Lower lobe of right lung (tissue), 2 donors: ENCODE measurements at places on chromosomes 7 and 10. TPM values are rescaled to one million over a fixed set of nuclear protein-coding genes. Genes with fewer than 3 reads are reported as not detected.

DNA sequence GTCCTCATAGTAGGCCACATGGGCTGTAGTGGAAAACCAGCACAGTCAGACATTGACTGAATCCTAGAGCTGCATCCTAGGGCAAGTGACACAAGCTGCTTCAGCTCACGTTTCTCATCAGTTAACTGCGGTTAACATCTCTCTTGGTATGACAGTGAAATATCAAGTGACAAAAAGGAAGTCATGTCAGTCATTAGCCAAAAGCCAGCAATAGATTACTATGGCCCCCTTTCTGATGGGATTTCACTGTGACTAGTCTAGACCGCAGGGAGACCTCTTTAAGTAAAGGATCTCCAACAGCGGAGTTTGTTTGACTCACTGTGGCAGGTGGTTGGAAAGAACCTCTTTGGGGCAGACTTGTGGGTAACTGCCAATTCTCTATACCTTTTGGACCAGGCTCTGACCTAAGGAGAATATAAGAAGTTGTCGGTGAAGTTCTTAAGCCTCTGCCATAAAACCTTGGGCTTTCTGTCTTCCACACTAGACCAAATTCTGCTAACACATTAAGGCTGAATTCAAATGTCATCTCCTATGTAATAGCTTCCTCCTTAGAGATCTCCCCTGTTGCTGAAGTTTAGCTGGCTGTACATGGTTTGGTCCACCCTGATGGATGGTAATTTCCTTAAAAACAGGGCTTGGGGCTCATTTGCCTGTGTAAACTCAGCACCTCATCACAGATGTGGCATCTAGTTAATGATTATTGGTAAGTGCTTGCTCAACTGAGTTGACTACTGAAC, 115.3 kb downstream of the SGMS1 start:
- no peaks in the 10 kb centered on the region for H3K36me3 ChIP-seq
- DNase-seq, result no peak
- H3K4me3 ChIP-seq, result no peak overlapping the region

DNA sequence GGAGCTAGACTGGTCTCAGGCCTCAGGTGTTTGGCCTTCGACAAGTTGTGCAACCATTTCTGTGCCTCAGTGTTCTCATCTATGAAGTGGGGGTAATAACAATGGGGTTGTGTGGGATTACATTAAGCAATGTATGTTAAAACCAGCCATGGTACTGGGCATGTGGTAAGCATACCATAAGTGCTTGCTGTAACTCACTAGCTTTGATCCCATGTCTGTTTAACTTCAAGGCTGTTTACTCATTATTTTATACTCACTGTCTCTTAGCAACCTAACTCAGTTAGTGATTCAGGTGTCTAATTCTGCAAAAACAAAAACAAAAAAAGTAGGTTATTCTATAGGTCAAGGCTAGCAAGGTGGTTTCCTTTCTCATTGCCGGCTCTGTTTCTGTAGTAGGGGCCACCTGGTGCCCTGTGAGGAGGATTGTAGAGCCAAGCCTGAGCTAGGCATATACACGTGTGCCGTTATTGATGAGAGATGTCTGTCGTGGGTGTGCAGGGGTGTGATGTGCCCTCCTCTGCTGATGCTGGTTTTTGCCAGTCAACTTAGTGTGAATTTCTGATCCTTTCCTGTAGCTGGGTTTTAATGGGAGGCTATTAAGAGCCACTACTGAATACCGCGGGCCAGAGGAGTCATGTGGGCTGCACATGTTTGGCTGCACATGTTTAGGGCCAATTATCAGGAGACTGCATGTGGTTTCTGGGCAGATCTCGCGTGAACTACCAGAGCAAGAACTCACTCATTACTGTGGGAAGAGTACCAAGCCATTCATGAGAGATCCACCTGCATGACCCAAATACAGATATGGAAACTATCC, 56.2 kb downstream of the EEPD1 start:
- H3K27ac ChIP-seq, result no peak overlapping the region
- no peaks in the 10 kb centered on the region for H3K27me3 ChIP-seq
- no peaks in the 10 kb centered on the region for H3K36me3 ChIP-seq
- no peak for DNase-seq

DNA sequence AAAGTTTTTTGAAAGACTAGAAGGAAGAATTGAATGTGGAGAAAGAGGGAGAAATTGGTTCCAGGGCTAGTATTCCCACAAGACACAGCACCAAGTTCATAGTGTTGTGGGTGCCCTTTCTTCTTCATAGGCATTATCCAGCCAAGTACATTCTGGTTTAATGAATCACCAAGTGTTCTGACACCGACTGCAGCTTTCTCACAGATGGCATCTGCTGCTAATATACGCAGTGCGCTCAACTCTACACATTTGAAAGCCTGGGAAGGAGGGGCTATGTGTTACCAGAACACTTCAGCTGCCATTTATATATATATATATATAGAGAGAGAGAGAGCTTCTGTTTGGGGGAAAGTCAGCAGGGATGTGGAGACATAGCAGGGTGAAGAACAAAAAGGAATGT, 1168.4 kb downstream of the GATA3 start:
- H3K4me1 ChIP-seq, result no peaks in the 10 kb centered on the region
- DNase-seq, result no peak
- H3K27me3 ChIP-seq, result peaks cover 3% of the 10 kb centered on the region
- no peaks in the 10 kb centered on the region for H3K36me3 ChIP-seq
- H3K27ac ChIP-seq, result no peak overlapping the region

GRCh38 chr7:115293628-115294240, 371.8 kb downstream of the MDFIC start:
- H3K4me3 ChIP-seq, result no peak overlapping the region
- no peak overlapping the region for H3K27ac ChIP-seq
- no peaks in the 10 kb centered on the region for H3K27me3 ChIP-seq
- no peak for DNase-seq
- H3K36me3 ChIP-seq, result no peaks in the 10 kb centered on the region

DENND2A gene
- 19.0 TPM for total RNA-seq

DCLRE1A gene
- total RNA-seq, result 7.1 TPM
